ENCODE measurements at places on chromosomes 4 and X.

DNA sequence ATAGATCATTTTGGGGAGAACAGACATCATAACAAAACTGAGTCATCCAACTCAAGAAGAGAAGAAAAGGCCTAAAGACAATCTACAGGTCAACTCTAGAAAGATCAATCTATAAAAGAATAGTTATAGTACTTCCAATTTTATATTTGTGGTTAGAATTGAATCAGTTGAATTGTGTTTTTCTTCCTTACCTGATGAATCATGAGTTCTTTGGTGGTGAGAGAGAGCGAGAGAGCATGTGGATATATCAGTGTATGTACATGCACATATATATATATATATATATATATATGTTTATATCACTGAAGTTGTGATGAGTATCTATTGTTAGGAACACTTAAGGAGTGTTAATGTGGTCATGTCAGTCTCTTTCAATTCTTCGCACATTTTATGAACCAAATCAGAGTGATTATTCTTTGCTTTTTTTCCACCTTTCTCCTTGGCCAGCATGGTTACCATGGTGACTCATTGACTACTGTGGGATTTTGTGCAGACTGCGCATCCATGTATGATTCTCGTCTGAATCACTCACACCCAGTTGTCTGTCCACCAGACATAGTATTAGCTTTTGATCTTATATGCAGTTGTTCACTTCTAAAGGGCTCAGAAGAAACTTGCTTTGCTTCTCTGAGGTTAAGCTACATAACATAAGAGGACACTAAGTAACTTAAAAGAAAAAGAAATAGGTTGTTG, 90.4 kb upstream of the RAB40AL start:
- DNase-seq = no peak

DNA sequence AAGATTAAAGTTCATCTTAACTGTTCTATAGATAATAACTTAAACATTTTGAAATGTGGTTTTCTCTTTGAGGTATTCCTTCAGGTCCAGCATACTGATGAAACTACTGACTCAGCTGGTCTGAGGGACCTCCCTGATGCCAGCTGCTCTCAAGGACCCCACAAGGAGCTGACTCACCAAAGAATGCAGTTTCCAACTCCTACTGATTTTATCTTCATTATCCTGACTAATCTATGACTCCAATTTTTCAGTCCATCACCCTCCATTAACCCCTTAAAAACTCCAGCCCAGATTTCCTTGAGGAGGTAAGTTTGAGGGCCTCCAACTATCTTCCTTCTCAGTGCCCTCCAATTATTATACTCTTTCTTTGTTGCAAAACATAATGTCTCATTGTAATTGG, 1.4 kb upstream of the UGT2B4 start:
- no peak for DNase-seq

DNA sequence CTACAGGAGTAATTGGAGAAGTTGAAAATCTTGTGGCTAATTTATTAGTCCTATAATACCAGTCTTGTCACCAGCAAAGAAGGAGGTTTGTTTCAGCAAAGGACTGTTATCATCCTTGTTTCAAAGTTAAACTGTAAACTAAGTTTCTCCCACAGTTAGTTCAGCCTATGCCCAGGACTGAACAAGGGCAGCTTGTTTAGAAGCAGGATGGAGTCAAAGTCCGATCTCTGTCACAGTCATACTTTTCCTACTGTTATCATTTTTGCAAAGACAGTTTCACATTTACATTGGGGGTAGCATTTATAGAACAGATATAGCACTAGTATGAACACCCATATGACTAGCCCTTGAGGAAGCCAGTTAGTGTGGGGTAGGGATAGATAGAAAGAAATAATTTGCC, 46.4 kb downstream of the AKAP4 start:
- no peak for DNase-seq

GRCh38 chr4:145523117-145523516, 41.5 kb downstream of the SMAD1 start:
- DNase-seq = no peak

DNA sequence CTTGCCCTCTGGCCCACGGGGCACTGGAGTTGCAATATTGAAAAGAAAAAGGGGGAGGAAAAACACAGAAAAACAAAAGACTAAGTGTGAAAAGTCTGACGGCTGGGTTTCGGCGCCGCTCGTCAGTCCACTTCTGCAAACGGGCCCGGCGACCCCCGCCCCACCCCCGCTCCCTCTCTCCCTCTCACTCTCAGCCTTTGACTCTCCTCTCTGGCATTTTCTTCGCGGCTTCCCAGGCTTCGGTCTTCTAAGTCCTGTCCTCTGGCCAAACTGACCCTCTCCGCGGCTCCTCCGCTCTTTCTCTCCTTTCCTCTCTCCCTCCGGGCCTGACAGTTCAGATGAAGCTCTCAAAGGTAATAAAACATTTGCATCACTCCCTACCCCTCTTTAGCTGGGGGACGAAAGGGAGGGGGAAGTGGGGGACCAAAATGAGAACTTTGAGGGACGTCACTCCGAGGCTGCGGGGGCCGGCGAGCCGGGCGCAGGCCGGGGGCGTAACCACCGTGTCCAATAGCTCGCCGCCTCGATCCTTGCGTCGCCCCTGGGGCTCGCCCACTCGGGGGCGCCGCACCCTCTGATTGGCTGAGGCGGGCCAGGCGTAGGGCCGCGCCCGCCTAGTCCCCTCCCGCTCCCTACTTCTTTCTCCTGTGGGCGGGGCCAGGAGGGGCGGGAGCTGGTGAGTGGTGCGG, at the start of gene NKX6-1:
TSS of gene NKX6-1 (minus strand) at position 358 of the 689 bp plus-strand sequence. CDS start 1,064 bp downstream, outside the sequence.
- no peak for DNase-seq
